ENCODE measurements at places on chromosomes 5 and 9.
A peak's percentile ranks its signal among the peaks of the same experiment; 100 is the strongest.

DNA sequence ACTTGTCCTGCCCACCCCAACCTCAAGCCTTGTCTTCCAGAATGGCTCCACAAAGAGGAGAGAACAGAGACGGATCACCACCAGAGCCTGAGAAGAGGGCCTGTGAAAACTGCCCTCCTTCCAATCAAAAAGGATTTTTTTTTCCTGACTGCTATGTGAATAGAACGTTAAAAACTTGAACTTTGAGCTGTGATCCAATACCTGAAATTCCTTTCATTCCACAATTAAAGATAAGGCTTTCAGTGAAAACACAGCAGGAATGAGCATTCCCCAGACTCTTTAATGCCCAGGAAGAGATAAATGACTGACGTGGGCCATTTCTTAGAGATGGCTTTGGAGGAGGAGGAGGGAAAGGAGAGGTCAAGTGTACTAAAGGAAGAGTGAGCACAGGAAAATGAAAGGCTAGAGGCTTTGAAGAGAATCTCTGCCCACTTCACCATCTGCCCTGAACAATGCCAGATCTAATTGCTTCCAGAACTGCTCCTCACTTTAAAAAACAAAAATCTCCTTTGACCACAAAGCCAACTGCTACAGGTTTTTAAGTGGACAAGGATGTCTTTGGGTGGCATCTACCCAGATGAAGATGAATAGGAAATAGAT is 177.9 kb upstream of the MAP3K1 start:
- DNase-seq: no peak

- DNase-seq: no peak
Measured at GRCh38 chr5:109191153-109191558, 218.6 kb downstream of the PJA2 start.

GRCh38 chr9:5178126-5178805 is 7.2 kb downstream of the INSL6 start:
- no peak for DNase-seq

DNA sequence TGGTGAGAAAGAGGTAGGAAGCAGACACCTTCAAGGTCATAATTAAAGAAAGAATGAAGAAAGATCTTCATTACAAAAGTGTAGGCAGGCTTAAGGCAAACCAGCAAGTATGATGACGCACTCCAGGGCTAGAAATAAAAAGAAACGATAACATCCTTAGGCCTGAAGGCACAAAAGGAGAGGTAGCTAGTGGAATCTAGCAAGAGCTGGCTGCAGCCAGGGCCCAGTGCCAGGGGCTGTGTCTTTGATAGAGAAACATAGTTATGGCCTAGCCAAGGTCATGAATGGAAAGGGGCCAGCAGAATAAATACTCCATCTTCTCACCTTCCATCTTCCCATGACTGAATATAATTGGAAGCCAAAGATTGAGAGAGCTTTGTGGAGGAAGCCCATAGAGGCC is 6.8 kb upstream of the SH3TC2 start:
- DNase-seq: no peak

DNA sequence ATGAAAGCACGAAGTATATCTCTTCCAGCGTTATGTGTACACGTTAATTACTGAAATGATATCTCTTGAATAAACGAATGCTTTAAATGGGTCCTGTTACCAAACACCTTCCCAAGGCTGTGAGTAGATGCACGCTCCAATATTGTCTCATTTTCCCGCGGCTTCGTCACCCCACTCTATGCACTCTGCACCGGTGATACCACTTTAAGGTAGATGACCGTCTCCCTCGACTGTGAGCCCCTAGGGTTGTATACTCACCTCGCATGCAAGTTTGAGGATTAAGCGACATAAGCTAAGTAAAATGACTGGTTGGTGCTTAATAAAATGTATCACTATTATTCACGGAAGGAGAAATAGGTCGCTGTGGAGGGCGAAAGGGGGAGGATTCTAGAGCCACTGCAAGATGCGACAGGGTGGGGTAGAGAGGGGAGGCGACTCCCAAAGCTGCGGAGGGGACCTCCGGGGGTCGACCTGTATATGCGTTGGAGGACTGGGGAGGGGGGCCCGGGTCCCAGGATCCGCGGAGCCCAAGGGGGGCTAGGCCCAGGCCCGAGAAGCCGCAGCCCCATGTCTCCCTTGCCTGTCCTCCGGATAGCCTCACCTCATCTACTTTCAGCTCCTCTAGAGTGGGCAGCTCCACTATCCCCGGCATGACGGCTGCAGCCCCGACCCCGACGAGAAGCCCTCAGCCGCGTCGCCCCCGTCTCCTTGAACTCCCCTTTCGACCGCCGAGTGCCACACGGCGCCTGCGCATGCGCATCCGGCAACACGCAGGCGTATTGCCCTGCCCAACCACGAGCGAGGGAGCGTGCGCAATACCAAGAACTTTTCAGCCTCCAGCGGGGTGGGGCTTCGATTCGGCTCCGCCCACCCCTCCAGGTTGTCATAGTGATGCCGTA is at the start of the genes MORN5 and NDUFA8:
Gene MORN5, plus strand, starts transcription at position 883 of the 899 bp plus-strand sequence. CDS start 65 bp downstream, outside the sequence.
Gene NDUFA8, minus strand, starts transcription at position 754 of the 899 bp plus-strand sequence. Its CDS starts 102 bp downstream, at position 652.
- DNase-seq: peak; percentile 96

DNA sequence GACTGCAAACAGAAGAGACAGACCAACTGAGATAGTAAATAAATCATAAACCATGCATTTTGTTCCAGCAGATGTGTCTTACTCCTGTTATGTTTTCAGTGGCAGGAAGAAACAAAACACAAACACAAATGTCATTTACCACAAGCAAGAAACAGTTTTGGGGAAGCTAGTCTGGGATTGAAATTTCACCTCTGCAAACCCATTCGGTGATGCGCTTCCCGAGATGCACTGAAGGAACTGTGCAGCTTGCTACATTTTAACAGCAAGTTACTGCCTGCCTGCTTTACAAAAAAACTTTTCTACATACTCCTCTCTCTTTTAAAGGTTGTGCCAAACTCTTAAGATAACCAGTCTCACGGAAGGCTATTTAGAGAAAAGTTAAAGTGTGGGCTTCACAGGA is 3.2 kb downstream of the MACROH2A1 start:
- no peak for DNase-seq

DNA sequence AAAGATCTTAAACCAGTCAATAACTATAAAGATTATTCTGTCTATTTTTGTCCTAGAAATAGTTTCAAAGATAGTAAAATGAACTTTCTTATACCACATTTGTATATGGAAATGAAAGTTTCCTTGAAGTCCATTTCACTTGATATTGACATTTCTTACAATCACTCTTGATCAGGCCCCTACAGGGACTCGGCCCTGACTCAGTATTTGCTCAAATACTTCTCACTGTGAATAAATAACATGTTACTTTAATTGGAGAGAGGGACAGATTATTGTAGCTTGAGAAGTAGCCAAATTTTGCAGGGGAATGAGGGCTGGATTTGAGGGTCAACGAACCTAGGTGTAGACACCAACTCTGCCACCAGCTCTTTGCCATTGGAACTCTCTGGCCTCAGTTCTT is 25.6 kb upstream of the SMARCA2 start:
- DNase-seq: no peak

- DNase-seq: no peak
Measured at GRCh38 chr9:127035423-127035822, 87.0 kb downstream of the ANGPTL2 start.
